ENCODE measurements at places on chromosomes 16 and 17.

- no peak for DNase-seq
Measured at GRCh38 chr17:40091691-40092397, 8.5 kb downstream of the NR1D1 start.

DNA sequence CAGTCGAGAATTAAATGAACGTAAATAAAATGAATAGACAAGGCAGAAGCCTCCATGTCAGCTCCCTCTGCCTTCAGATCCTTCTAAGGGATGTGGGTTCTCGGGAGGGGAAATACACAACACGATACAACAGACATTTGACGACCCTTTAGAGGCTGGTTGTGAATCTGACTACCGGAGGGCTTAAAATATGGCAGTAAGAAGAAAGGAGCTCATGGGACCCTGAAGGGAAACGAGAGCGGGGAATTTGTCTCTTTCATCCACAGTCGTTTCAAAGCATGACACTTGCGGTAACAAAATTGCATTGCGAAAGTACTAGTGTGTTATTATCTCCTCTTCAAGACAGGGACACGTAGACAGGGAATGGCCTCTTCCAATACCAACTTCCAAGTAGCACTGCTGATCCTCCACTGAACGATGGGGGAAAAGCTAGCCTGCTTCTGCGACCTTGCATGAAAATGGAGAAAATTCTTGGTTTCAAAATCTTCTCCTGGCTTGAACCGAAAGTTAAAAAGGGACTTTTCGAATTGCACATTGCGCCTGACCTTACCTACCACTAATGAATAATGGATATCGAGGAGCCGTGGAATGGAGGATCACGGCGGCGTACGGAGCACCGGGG is 1.2 kb upstream of the TNRC6C start:
- no peak for DNase-seq

DNA sequence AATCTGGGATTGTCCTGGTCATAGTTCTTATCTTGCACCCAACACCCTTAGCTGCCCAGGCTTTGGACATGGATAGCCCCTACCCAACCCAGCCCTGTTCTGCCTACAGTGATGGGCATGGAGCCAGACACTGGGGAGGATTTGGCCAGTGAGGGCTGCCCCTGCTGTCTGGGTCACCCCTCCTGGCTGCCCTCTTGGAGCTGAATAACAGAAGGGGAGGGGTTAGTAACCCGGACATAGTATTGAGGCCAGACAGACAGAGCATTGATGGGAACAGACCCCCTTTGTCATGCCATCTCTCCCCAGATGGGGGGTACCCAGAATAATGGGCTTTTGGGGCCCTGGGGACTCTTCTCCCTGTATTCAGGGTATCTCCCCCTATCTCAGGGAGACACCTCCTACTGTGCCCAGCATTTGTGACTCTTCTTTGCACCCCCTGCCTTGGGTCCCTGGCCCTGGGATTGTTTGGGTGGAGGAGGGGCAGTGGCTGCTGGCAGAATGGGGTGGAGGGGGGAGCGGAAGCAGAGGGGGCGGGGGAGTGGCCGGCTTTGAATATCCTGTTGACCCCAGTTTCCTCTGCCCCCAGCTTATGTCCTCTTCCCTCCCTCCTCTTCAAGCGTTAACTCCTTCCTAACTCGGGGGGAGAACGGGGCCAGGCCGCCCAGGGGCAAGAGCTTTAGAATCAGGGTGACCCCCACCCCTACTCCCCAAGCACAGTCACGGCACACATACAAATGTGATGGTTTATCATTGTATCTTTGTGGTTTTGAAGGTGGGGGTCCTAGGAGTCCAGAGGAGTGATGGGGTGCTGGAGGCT is 17.0 kb downstream of the GJD3 start:
- no peak for DNase-seq

DNA sequence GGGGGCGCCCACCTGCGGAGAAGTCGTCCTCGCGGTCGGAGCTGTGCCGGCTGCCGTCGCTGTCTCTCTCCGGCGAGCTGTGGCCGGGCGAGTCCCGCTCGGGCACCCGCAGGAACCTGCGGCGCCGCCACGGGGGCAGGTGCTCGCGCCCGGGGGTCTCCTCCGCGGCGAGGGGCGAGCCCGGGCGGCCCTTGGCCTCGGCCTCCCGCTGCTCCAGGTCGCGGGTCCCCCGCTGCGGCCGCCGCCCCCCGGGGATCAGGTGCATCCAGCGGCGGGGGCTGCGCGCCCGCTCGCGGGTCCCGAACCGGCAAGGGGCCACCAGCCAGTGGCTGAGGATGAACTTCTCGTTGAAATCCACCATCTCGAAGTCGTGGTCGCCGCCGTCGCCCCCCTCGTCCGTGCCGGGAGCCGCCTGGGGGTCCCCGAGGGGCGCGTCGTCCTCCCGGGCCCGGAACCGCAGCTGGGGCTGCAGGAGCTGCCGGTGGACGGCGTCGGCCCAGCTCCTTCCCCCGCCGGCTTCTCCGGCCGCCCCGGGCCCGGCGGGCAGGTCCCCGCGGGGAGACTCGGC is 41.4 kb upstream of the BHLHA9 start:
- DNase-seq = no peak

DNA sequence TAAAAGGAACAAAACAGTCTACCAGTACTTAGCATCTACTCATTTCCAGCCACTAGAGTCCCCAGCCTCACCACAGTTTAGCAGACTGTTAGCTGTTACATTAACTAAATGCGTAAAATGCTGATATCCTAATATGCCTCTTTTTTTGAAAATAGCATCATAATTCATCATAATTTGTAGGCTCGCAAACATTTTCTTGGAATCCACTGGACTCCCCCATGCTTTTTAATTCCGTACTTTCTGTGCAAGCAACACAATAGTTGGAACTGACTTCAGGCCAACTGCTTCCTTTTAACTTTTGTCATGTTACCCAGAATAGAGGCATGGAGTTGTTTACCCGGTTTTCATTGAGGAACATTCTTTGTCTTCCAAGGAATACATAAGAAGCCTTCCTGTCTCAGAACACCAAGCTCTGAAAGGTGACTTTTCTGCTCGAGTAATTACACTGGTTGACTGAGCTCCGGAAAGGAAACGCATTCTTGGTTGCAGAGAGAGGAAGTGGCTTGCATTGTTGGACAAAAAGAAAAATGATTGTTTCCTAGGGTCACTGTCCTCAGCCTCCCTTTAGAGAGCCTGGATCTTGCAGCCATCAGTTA is 30.9 kb upstream of the SEC14L1 start:
- DNase-seq = no peak

DNA sequence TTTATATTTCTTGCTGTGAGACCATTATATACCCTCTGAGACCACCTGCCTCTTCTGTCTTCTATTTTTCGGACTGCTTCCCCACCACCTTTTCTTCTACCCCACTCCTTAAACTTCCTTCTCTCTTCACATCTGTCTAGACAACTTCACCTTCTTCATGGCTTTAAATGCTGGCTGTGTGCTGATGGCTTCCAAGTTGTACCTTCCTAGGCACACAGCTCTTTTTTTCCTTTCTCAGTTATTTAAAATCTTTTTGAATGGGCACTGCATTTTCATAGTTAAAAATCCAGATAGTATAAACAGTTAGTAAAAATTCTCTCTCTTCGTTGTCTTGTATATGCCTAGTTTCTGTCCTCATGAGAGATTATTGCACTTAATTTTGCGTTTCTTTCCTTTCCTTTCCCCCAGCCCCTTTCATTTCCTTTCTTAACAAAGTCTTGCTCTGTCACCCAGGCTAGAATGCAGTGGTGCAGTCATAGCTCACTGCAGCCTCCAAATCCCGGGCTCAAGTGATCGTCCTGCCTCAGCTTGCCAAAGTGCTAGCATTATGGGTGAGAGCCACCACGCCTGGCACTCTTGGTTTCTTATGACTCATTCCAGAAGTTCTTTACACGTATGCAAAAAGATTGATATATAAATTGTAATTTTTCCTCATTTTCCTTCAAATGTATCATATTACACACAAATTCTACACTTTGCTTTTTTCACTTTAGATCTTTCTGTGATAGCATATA is 114.3 kb downstream of the NPIPB5 start:
- DNase-seq = no peak

GRCh38 chr17:17782523-17783115 is 54.2 kb downstream of the SREBF1 start:
- DNase-seq = no peak

GRCh38 chr17:79746889-79747507 is 16.3 kb downstream of the ENPP7 start:
- no peak for DNase-seq

DNA sequence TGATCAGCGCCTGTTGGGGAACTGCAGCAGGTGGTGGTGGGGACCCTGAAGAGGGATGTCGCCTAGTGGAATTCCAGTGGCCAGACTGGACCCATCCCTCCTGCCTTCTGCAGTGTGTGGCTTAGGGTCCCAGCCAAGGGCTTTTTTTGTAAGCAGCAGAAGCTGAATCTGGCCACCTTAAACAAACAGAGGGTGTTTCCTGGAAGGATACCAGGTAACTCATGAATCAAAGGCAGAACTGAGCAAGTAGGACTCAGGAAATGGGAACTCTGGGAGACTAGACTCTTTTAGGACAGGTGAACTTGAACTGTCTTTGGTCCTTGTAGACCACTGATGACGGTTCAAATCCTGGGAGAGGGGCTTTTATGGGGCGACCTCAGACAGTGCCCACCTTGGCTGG is 124.0 kb downstream of the ABCC6 start:
- DNase-seq = no peak

DNA sequence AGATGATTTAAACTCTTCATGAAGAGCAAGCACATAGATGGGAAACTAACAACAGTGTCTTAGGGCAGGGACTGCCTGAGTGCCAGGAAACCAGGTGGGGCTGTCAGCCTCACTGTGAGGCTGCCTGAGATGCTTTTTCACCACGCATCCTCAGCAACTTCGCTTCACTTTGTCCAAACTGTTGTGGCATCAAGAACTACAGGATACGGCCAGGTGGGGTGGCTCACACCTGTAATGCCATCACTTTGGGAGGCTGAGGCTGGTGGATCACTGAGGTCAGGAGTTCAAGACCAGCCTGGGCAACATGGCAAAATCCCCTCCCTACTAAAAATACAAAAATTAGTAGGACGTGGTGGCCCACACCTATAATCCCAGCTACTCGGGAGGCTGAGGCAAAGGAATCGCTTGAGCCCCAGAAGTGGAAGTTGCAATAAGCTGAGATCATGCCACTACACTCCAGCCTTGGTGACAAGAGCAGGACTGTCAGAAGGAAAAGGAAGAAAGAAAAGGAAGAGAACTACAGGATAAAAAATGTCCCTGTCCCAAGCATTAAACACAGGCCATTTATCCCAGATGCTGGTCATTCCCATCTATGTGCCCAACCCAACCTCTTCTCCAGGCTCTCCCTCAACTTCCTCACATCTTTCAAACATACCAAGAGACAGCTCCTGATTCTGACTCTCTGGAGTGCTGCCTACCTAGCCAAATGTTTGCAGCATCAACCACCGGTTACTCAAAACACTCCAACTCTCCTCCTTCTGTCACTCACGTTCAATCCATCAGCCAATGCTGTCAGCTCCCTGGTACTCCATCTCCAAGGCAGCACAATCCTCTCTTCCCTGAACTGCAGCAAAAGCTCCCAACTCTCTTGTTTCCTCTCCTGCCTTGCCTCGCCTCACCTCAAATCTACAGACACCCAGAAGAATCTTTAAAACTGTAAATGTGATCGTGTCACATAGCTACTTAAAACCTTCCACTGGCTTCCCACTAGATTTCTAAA is 1.6 kb downstream of the EIF4A3 start:
- DNase-seq = no peak

GRCh38 chr17:46756081-46756735 is 62.3 kb downstream of the WNT3 start:
- DNase-seq = no peak

GRCh38 chr17:47690121-47690520 is 3.8 kb upstream of the TBKBP1 start:
- no peak for DNase-seq

DNA sequence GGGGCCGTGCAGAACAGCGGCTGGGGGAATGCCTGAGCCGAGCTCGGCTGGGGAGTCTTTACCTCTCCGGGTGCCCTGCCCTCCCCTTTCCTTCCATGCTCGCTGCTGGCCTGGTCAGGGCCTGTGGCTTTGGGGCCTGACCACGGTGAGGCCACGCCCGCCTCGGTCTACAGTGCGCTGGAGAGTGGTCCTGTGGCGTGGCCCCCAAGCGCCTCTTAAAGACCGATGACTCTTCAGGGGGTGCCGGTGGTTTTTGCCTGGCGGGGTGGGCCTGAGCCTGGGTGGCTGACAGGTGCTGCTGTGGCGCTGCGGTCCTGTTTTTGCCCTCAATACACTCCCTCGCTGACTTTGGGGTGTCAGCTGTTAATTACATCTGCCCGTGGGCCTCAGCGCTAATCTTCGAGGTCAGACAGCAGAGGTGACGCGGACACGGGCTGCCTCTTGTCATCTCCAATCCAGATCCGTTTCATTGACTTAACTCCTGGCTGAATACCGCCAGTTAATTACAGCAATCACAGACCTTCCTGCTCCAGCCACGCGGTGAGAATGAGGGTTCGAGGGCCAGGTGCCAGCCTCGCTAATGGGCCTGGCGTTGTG is 29.7 kb downstream of the GSE1 start:
- no peak for DNase-seq

DNA sequence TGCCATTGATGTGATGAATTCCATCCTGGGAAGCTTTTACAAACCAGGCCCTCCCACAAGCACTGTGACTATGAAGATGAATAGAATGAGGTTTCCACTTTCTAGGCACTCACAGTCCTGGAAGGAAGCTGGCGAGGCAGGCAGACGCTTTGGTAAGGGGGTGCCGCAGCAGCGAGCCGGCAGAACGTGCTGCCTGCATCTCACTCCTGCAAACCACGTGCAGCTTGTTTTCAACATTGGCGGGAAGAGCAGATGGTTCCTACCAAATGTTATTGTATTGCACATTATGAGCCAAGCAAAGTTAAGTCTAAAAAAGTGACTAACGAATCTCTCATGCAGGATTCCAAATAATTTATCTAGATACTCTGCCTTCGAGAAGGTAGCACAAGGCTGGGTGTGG is 3.7 kb upstream of the DNAI2 start:
- DNase-seq = no peak

DNA sequence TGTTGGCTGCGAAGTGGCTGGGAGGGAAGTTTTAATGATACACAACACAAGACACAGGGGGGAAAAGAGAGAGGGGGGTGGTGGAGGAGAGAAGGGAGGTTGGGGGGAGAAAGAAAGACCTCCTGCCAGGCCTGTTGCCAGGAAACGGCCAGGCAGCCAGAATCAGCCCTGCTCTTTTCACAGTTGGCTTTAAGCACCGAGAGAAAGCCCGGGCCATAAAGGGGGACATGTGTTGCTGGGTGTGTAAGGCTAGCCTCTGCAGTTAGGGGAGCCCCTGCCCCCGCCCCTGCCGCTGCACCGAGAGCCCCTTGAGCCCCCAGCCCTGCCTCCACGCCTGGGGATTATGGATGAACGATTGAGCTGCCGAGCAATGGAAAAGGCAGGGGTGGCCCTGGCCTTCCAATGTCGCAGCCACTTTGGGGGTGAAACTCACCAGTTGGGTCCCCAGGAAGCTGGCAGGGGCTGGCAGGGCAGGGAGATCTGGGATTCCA is 13.9 kb upstream of the WNT3 start:
- no peak for DNase-seq
